ENCODE measurements at places on chromosomes 16 and 17.

GRCh38 chr16:87652799-87653198 lies 50.5 kb downstream of the JPH3 start:
- no peak for DNase-seq

GRCh38 chr16:31529937-31530312 lies 2.2 kb downstream of the AHSP start:
- DNase-seq = no peak

GRCh38 chr17:45440161-45440778 lies 7.6 kb upstream of the ARHGAP27 start:
- no peak for DNase-seq

DNA sequence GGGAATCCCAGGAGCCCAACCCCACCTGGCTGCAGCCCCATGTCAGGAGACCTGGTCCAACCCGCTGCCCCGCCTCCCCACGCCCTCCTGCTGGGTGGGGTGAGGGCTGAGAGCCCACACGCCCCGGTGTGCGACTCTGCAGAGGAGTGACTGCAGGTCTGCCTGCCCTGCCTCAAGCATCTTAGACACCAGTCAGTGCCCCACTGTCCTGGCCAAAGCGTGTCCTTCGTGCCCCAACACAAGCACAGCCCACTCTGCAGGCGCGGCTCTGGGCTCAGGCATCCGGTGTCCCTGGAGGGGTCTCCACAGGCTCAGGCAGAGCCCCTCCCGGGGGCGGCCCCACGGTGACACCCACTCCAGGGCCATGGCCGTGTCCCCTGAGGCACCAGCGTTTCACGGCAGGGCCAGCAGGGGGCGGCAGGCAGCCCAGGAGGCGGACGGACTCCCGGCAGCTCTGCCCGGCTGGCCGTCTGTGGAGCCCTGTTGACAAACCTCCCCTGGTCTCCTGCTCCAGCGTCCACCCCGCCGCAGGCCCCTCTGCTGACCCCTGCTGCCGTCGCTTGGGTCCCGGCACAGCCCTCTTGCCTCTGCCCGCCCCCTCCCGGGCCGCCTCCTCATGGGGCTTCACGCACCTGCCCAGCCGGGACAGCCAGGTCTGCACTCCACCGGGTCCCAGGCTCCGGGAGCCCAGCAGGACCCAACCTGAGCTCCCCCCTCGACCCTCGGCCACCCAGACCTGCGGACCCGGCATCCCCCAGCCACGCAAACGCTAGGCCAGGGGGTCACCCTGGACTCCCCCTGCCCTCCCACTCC lies 8.6 kb upstream of the UBE2I start:
- peak; percentile 58 for DNase-seq

DNA sequence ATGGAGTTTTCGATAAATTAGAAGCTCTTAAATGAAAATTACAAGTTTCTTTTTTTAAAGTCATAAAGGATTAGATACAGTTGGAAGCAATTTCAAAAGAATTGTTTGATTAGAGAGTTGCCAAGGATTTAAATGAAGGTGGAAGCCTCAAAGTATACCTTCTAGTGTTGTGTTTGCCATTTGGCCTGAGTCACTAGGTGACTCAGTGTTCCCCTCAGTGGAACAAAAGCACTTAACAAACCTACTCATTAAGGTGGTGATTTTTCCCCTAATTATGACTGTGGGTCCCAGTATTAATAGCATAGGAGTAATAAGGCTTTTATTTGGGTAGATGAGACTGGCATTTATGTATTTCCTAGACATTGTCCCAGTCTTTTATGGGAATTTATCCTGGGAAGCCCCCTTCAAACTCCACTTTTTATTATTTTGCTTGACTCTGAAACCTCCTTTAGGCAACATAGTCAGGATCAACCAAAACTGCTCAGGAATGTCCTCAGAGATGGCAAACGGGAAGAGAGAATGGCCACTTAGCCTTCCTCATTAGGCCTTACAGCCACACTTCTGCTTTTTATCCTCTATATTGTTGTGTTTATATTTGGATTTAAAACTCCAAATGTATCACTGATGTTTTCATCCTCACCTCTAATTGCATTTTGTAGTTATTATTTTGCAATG lies 161.0 kb downstream of the FTO start:
- peak; percentile 54 for DNase-seq

DNA sequence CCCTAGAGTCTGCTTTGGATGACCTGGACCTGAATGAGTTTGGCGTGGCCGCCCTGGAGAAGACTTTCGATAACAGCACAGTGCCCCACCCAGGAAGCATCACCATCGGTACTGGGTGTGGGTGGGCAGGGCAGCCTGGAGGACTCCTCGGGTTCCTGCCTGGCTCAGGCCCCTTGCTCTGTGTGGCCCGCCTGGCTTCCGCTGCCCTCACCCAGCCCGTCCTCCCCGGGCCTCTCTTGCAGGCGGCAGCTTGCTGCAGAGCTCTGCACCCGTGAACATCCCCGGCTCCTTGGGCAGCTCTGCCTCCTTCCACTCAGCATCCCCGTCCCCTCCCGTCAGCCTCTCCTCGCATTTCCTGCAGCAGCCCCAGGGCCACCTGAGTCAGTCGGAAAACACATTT lies 24.5 kb downstream of the UNC13D start:
- no peak for DNase-seq

GRCh38 chr16:12881182-12881581 lies 20.2 kb upstream of the SHISA9 start:
- DNase-seq = no peak

- peak; percentile 63 for DNase-seq
Observed at GRCh38 chr16:50699326-50700159, 6.1 kb downstream of the NOD2 start.

GRCh38 chr17:20270369-20270768 lies 197.0 kb downstream of the LGALS9B start:
- no peak for DNase-seq

DNA sequence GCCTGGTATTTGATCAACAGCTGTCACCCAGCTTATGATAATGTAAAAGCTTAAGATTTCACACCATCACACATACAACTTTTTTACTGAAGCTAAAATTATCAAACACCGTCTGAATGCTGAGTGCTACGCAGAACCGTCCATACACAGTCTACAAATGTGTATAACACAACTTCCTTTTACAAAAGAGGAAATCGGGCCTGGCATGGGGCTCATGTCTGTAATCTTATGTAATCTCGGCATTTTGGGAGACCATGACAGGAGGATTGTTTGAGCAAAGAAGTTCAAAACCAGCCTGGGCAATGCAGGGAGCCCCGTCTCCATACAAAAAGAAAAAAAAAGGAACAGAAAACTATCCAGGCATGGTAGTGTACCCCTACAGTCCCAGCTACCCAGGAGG lies 19.6 kb upstream of the QRICH2 start:
- DNase-seq = no peak

DNA sequence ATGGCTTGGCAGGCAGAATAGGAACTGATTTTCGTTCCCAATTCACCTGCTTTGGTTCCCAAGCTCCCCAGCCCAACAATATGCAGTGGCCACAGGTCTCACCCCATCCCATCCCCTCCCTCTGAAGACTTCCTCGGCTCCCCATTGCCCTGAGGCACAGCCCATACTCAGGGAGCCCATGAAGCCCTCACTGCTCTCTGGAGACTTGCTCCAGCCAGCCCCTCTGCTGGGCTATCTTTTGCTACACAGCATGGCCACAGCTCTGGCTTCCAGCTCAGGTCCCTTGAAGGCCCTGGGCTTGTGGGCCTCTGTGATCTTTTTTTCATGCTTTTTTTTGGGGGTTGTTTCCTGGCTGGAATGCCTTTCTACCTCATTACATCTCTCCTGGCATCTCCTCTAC lies 8.5 kb upstream of the RNF222 start:
- no peak for DNase-seq

DNA sequence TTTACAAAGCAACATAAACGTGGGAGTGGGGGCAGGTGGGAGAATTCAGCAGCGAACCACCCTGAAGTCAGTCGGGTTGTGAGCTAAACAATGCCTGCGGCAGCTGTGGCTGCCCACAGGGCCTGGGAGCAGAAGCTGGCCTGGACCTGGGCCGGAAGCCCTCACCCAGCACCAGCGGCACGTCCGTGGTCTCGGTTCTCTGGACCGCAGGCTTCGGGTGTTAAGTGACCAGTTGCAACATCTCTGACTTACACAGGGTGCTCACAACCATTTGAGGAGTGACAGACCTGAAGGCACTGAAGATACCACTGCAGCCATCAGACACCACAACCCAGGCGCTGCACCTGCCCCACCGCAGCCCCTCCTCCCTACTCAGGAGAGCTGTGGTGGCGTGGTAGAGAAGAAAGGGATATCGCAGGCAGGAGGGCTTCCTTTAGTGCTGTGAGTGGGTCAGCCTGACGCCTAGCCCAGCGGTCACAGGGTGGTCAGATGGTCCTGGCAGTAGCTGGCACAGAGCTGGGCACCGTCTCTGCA lies 33.8 kb downstream of the CBFA2T3 start:
- no peak for DNase-seq

DNA sequence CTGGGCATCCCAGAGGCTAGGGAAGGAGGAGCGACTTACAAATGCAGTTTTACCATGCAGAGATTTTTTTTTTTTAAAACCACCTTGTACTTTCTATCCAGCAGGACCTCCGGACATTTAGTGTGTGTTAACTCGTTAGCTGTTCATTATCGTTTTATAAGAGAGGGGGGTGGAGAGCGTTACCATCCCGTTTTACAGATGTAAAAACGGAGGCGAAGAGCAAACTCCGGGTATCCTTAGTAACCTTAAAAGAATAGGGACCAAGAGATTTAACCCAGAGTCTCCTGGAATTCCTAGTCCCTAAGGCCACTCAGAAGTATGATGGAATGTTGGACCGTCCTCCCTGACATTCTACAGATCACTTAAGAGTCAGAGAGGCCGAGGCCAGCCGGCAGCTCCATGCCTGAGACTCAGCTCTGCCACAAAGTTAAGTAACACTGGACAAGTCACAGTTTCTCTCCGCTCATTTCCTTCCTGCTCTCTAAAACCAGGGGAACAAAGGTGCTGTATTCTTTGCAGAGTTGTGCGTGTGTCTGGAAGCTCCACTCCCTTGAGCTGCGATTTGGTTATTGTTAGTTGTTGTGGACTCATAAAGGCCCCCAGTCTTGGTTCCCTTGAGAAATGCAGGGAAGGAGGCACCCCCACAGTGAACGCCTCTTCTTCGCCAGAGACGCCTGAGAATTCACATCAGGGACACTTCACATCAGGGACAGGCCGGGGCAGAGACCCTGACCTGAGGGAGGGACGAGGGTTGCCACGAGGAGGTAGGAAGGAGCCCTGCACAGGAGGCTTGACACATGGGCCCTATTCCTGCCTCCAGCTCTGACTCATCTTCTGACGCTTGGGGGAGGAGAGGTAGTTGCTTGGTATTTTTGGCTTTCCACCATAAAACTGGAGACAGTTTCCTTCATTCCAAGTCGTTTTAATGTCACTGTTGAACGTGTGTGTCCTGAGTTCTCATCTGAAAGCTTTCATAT lies 1.2 kb downstream of the DUSP14 start:
- peak; percentile 96 for DNase-seq

DNA sequence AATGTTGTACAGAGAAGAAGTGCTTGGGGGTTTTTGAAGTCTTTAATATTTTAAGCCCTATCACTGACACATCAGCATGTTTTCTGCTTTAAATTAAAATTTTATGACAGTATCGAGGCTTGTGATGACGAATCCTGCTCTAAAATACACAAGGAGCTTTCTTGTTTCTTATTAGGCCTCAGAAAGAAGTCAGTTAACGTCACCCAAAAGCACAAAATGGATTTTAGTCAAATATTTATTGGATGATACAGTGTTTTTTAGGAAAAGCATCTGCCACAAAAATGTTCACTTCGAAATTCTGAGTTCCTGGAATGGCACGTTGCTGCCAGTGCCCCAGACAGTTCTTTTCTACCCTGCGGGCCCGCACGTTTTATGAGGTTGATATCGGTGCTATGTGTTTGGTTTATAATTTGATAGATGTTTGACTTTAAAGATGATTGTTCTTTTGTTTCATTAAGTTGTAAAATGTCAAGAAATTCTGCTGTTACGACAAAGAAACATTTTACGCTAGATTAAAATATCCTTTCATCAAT lies 57.8 kb downstream of the HLF start:
- no peak for DNase-seq

- peak; percentile 37 for DNase-seq
Observed at GRCh38 chr17:5793899-5794298, 209.6 kb upstream of the NLRP1 start.

DNA sequence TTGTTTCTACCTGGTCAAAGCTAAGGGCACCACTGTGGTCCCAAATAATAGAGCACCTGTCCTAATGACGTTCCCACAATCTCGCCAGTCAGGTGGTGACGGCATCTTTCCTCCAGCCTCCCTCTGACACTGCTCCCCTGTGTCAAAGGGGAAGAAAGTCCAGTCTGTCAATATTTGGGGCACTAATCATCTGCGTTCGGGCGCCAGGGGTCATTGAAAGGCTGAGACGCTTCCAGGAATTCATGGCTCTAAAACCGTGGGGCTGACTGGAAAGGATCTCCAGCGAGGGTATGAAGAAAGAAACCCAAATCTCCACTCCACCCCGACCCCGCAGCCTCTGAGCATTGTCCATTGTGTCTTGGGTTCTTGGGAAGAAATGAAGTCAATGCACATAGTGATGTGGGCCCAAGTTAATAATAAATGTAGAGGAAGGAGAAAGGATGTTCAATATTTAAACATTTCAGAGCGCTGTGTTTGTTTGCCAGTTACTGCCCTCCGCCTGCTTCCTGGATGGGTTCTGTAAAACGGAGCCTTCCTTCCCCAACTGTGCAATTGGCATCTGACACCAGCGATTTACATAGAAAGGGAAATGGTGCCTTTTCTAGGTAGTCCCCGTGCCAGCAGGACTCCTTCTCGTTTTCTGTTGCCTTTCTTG lies 103.2 kb downstream of the SOCS1 start:
- no peak for DNase-seq

DNA sequence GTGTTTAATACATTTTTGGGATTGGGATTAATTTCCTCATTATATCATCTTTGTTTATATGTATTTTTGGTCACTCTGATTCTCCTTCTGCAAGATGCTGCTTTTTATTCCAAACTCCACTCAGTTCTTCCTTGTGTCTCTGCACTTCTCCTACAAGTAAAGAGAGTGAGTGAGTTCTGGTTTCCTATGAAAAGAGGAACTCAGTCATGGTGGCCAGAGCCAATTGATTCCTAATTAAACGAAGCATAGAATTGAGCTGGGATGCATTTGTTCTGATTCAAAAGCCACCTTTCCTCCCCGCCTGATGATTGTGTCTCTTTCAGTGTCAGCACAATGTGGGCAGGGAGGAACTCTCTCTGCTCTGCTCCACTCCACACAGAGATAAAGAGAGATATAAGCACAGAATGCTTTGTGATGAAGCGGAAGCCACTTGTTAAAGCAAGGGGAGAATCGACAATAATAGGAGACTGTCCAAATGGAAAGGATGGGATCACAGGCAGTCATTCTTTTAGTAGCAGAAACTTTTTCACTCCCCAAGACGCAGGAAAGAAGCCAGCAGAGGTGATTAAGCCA lies 121.3 kb upstream of the GOT2 start:
- no peak for DNase-seq

DNA sequence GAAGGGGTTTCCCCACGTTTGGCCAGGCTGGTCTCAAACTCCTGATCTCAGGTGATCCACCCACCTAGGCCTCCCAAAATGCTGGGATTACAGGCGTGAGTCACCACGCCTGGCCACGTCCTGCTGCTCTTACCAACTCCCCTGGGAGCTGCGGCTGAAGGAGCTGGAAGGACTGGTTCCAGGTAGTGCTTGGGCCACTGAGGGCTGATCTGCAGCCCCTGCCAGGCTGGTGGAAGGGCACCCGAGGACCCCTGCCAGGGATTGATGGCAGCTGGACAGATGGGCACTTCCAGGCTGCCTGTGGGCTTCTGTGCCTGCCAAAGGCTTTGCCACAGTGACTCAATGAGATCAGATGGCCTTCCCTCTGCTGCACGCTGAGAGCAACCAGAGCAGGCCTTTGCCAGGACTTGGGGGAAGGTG lies 2.3 kb downstream of the OXLD1 start:
- no peak for DNase-seq

GRCh38 chr17:70205401-70205800 lies 36.1 kb downstream of the KCNJ2 start:
- no peak for DNase-seq

GRCh38 chr16:2752850-2753732 lies 653 bp downstream of the SRRM2 start:
- peak; percentile 79 for DNase-seq

All from ELR (cell line).